ENCODE measurements at places on chromosomes 3 and 15. TPM values are rescaled to one million over a fixed set of nuclear protein-coding genes. Genes with fewer than 3 reads are reported as not detected.

The IL16 gene
- 7.1 TPM for total RNA-seq

The RBPMS2 gene
- 0.93 TPM for total RNA-seq

The ALDH1L1 gene
- 2.5 TPM for total RNA-seq

The PP2D1 gene
- total RNA-seq, result not detected

The EPHB3 gene
- total RNA-seq, result 32.2 TPM

All from camera-type eye (tissue), 1 donor.